ENCODE measurements at places on chromosomes 7 and 10.

- no peak for DNase-seq
Measured at GRCh38 chr7:94055963-94056362, 51.8 kb upstream of the BET1 start.

GRCh38 chr7:24881623-24882022 lies 98.4 kb downstream of the OSBPL3 start:
- no peak for DNase-seq

DNA sequence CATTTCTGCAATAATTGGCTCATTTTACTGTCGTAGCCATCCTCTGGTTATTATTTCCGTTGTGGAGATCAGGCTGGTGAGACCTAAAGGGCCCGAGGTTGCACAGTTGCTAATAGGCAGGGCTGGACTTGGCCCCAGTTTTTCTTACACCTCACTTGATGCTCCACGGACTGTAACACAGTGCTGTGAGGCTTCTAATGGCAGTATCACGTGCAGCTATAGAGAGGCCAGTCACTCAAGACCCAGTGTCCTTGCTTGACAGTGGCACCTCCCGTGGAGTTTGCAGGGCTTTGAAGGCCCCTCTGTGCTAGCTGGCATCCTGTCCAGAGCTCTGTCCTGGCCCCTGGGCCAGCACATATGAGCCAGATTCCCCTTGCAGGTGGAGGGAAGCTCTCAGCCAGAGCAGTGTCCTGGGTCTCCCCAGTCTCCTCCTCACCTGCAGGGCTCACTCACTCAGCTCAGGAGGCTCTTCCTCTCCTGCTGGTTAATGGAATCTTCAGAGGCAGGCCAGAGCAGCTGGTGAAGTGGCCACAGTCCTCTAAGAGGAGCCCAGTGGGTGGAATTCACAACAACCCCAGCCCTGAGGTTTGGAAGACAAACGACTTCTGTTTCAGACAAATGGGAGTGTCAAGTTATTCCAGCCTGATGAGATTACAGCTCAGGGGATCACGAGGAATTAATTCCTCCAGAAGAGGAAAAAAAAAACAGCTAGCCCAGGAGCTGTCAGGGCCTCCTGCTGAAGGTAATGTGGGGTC lies 114.2 kb upstream of the FAM180A start:
- no peak for DNase-seq

DNA sequence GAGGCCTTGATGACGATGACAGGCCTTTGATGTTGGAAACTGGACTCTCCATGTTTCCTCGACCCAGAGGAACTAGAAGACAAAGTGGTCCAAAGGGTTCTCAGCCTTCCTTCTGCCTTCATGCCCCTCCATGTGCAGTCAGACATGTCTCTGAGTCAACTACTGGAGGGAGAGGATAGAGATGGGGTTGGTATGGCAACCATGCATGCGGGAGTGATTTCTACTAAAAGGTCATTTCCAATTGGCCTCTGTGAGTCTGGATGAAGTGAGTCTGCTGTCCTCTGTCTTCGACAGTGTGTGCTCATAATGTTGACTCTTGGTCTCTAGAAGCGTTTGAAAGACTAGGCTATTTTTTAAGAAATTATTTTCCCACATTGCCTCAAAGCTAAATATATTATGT lies 29.2 kb downstream of the STK17A start:
- DNase-seq, result no peak

- no peak for DNase-seq
Measured at GRCh38 chr7:51310131-51310583, 6.5 kb downstream of the COBL start.

DNA sequence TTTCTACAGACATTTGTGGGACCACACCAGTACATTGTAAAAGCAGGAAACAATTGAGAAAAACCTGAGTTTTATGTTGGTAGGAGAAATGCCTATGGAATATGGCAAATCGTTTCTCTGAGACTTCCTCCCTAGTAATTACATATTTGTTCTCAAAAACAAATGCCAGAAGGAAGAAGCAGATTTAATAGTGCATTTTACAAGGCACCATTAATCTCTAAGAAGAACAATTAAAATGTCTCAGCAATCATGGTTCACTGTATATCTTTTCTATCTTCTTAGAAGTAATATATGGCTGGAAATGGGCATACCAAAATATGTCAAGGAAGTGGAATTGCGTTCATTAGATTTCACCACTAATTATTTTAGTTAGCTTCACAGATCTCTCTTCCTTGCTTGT lies 13.3 kb downstream of the CAV1 start:
- DNase-seq, result no peak

GRCh38 chr7:98995523-98996149 lies 117.3 kb downstream of the TRRAP start:
- DNase-seq, result no peak

GRCh38 chr7:102433219-102434038 lies at the start of gene ORAI2:
Gene ORAI2 (plus strand): TSS chr7:102433575. CDS start chr7:102438957, 5,382 bp downstream.
- no peak for DNase-seq

DNA sequence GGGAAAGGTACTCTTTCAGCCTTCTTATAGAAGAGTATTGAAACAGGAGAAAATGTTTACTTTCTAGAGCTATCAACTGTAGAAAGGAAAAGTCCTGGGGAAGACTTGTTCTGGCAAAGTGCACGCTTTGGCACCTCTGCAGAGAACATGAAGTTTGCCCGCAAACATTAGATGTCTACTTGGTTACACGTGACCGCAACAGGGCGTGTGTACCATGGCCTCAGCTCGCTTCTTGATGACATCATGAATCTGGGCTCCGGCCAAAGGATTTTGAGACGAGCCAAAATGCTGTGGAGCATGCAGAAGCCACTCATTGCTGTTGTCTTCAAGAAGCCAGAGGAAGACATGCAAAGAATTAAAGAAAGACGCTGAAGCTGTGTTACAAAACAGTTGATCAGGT lies 8.6 kb upstream of the TAS2R60 start:
- no peak for DNase-seq

DNA sequence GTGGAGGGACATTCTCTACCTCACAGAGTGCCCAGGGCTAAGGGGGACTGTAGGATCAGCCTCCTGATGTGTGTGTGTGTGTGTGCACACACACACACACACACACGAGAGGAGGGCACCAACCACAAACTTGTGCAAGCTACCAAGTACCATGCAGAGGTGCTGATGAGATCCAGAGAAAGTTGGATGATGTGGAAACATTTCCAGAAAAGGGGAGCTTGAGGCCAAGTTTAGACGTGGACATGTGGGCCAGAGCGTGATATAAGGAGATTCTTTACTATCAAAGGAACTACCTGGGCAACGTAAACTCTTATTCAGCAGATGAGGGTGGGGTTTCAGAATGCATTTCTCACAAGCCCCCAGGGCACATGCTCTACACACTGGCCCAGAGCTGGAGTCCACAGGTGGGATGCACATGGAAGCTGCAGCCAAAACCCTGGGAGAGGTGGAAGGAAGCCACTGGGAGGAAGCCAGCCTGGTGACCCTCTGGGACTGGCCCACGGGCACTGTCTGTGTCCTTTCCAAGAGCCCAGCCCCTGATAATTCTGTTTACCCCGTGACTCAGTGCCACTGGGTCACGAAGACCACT lies 53.5 kb downstream of the DLG5 start:
- DNase-seq, result no peak

GRCh38 chr7:70736715-70737460 lies 395.1 kb upstream of the GALNT17 start:
- DNase-seq, result no peak

DNA sequence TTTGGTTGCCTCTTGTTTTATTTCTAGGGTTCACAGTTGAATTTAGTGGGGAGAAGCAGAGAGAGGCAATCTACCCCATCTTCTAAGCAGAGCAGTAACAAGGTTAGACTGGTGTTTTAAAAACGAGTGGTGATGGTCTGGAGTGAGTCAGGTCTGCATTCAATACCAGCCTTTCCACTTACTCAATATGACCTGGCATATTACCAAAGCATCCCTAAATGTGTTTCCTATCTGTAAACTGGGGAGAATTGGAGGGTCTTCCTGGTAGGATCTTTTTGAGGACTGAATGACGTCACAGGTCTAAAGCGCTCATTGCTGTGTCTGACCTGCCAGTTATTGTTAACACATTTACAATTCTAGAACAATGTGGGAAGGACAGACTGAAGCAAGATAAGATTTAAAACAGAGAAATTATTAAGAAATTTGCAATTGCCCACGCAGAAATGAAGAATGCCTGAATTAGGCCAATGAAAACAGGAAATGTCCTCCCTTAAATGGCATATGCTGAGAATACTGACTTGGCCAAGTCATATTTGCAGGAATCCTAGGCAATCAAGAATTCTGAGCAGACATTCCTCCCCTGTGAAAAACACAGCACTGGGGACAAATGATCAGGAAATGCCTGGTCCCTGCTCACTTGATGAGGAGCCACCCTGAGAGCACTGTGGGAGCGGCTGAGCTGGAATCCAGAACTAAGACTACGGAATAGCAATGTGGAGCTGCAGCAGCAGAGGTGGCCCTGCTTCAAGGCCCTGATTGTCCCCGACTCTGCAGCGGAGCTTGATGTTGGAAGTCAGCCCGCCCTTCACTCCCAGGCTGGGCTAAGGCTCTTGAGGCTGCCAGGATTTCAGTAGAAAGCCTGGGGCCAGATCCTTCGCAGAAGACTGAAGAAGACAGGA lies 184.5 kb upstream of the CXCL12 start:
- no peak for DNase-seq

GRCh38 chr10:63542835-63543575 lies 21.8 kb downstream of the REEP3 start:
- no peak for DNase-seq

DNA sequence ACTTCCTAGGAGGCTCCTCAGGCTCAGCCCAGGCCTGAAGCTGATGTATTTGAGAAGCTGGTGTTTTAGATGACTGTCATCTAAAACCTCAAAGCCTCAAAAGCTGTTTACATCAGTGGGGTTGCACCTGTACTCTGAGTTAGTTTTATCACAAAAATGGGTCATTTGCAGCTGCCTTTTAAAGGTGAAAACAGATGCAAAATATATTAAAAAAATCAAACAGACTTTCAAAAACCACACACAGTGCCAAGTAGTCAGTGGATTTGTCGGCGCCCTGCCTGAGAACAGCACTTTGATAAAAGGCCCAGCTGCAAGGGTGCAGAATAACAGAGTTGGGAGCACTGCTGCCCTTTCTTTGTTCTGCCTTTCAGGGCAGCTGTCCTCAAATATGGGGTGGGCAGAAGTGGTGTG lies 103.0 kb downstream of the VOPP1 start:
- DNase-seq, result no peak

GRCh38 chr7:27239387-27240014 lies 3.1 kb upstream of the EVX1 start:
- DNase-seq, result no peak

- DNase-seq, result no peak
Measured at GRCh38 chr10:92112462-92112861, 178.4 kb downstream of the CPEB3 start.

DNA sequence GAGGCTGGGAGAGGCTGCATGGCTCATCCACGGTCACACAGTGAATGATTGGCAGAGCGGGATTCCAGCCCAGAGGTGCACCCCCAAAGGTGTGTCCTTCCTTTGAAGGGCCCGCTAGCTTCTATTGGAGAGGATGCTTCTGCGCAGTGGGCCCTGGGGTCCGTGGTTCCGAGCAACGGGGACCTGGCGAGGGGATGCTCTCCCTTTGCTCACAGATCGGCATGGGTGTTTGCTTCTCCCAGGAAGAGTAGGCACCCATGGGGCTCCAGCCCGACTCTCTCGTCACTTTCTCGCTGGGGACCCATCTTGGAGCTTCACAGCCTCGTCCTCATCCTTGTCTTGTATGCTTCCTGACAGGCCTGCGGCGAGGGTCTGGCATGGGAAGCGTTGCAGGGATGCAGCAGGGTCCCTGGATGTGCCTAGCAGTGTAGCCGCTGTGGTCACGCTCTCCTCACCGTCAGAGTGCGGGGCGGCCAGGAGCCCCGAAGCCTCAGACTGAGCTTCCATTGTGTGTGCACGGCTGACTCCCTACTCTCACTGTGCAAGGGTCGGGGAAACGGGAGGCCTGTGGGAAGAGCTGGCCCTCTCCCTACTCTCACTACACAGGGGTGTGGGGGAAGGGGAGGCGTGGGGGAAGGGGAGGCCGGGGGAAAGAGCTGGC lies 538.5 kb upstream of the FOXK1 start:
- DNase-seq, result no peak

DNA sequence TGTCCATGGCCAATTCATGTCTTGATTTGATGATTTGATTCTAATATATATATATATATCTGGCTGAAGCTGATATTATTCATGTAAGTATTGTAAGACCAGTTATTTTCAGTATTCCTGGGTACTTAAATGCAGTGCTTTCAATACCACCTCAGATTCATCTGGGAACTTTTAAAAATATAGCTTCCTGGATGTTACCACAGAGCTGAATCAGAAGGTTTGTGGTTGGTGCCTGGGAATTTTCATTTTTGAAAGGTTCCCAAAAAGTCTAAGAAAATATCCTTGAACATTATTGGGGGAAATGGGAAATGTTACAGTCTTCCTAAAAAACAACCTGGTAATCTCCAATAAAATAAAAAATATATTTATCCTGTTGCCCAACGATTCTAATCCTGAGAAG lies 10.7 kb upstream of the PPP3CB start:
- no peak for DNase-seq

GRCh38 chr7:74482629-74483401 lies 29.1 kb downstream of the GTF2IRD1 start:
- no peak for DNase-seq

GRCh38 chr10:44883593-44884331 lies 27.4 kb upstream of the TMEM72 start:
- DNase-seq, result no peak

DNA sequence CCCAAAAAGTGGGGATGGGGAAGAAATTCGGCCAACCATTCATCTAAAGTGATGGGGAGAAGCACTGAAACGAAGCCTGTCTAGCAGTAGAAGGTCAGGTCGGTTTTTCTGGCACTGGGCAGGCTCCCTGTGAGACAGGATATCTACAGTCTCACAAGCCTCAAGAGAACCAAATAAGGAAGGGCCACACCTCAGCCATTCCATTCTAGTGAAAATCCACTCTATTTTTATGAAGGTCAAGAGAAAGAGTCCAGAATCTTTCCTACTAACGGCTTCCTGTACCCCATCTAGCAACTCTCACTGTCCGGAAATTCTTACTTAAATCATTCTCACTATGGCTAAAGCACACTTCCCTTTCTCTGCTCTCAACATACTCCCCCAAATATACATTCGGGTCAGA lies 267.1 kb downstream of the PRPF18 start:
- DNase-seq, result no peak

DNA sequence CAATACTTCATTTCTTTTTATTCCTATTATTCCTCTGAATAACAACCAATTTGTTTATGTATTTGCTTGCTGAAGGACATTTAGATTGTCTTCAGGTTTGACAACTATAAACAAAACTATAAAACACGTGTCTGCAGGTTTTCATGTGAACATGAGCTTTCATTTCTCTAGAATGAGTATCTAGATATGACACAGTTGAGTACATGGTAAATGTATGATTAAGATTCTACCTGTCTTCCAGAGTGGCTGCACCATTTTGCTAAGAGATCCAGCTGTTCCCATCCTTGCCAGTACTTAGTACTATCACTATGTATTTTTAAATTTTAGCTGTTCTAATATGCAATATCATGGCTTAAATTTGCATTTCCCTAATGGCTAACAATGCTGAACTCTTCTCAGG lies 10.1 kb downstream of the MCMBP start:
- DNase-seq, result no peak

Data from renal cortex interstitium (tissue), 15 donors.